Cardiac fibroblast (primary cell): ENCODE measurements at places on chromosomes 16 and 17.

- peak; percentile 33 for DNase-seq
Observed at GRCh38 chr16:3101841-3102470, 2.9 kb upstream of the ZSCAN10 start.

GRCh38 chr17:68704871-68705713 is 103.9 kb upstream of the FAM20A start:
- DNase-seq: peak; percentile 72

GRCh38 chr17:50209472-50210239 is 8.2 kb upstream of the COL1A1 start:
- peak; percentile 100 for DNase-seq

- peak; percentile 11 for DNase-seq
Observed at GRCh38 chr16:65510850-65511249, 389.0 kb upstream of the CDH11 start.

DNA sequence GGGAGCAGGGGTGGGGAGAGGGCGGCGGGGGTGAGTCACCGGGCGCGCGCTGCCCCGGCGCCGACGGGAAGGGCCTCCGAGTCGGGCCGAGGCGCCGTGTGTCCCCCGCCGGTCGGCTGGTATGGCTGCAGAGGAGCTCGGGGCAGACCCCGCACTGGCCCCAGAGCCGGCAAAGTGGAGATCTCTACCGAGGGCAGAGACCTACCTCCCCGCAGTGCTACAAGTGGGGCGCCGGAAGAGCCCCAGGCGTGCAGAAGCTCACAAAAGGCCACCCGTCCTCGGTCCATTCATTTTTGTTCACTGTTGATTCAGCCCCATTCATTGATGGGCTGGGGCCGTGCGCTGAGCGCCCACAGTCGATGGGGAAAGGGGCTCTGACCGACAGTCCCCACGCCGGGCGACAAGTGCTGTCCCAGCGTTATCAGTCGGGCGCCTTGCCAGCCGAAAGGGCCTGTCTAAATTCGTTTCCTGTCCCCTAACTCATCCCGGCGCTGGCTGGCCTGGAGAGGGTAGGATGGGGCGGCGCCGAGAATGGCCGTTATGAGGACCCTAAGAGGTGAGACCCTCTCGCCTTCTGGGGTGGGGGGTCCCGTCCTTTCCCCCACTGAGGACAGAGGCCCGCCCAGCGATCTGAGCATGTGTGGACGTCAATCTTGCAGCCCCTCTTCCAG is 709 bp upstream of the ENO3 start:
- DNase-seq: no peak

- DNase-seq: no peak
Observed at GRCh38 chr17:29628644-29629043, 5.9 kb upstream of the CORO6 start.
